ENCODE measurements at places on chromosomes 1 and 21.

- H3K4me1 ChIP-seq, result peaks cover 7% of the 10 kb centered on the region
- no peak overlapping the region for H3K27ac ChIP-seq
- H3K4me3 ChIP-seq, result no peak overlapping the region
- H3K36me3 ChIP-seq, result no peaks in the 10 kb centered on the region
- DNase-seq, result no peak
These were observed 163.2 kb upstream of the CACYBP start for GRCh38 chr1:174836543-174836942.

GRCh38 chr1:180343921-180344769 is 114.1 kb downstream of the LHX4 start:
- no peaks in the 10 kb centered on the region for H3K27me3 ChIP-seq
- H3K36me3 ChIP-seq, result peaks cover 32% of the 10 kb centered on the region
- H3K27ac ChIP-seq, result no peak overlapping the region

DNA sequence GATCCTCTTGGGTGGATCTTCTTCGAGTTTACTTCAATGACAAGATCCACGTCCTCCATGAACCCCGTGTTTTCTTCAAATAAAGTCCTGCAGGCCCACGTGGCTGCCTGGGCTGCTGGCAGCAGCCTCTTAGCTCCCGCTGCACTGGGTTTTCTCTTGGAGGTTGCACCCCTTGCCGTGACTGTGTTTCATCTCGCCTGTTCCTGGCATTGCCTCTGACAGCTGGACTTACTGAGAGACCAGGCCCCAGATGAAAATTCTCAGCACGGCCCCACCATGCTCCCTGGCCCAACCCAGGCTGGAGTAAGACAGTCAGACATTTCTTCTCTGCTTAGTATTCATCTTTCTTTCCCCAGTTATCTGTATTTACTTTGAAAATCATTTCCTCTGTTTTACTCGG is 274.8 kb upstream of the RUNX1 start:
- DNase-seq, result no peak
- peaks cover 2% of the 10 kb centered on the region for H3K27me3 ChIP-seq
- no peak overlapping the region for H3K27ac ChIP-seq
- no peaks in the 10 kb centered on the region for H3K36me3 ChIP-seq

DNA sequence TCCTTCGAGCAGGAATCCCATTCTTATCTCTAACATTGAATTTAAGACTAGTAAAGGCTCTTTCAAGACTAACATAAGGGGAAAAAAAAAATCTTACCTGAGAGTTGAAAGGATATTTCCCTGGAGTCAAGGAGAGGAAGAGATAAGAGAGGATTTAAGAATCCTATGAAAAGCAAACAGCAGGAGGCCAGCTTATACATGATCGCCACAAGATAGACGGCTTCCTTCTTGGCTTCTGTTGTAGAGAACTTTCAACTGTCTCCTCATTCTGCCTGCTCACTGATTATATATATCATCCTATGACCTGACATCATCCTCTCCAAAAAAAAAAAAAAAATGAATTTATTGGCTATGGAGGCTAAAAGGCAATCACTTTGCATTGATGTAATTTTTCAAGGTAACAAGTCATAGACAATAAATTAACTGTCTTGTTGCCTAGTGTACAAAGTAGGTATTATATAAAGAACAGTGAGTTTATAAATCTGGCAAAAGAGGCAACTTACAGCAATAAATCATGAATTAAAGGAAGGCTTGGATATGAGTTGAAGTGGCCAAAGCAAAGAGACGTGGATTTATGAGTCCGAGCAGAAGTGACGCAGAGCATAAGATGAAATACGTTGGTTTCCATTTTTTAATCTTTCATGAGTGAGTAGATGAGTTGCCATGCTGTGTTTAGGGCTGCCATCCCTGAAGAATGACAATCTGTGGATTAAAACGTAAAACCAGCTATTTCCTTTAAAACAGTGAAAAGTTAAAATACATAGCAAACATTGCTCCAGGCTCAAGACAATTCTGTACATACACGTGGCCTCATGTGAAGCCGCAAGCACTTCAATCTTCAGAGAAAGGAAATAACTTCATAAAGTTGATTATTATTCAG is at the start of gene UTS2:
Gene UTS2 (minus strand): TSS at position 262 of the 880 bp plus-strand sequence. CDS start 62 bp downstream, at position 200.
- DNase-seq, result no peak
- no peak within 1 kb of the TSS for H3K27ac ChIP-seq
- H3K27me3 ChIP-seq, result peaks cover 5% of the 10 kb centered on the region
- H3K4me3 ChIP-seq, result no peak within 1 kb of the TSS

- no peak overlapping the region for H3K27ac ChIP-seq
- no peaks in the 10 kb centered on the region for H3K36me3 ChIP-seq
- H3K27me3 ChIP-seq, result no peaks in the 10 kb centered on the region
- no peak for DNase-seq
- H3K4me3 ChIP-seq, result peak overlapping the region; percentile 7
- peaks cover 32% of the 10 kb centered on the region for H3K4me1 ChIP-seq
These were observed 3.9 kb upstream of the CLSTN1 start for GRCh38 chr1:9827558-9828185.

DNA sequence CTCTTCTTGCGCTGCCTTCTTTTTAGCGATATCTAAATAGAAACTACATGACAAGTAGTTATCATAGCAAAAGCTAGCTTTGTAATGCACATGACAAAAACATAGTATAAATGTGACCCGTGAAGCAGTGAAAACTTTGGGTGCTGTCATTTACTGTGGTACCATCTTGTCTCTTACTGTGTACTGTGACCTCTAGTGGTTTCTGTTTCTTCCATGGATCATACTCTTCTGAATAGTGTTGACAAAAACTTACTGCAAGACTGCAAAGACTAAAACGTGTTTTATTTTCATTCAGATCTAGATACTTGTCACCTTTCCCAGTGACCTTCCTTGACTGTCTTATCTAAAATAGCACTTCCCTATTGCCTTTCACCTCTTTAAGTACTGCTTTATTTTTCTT is 6.1 kb downstream of the RLF start:
- peaks cover 5% of the 10 kb centered on the region for H3K36me3 ChIP-seq
- no peaks in the 10 kb centered on the region for H3K27me3 ChIP-seq
- H3K4me1 ChIP-seq, result peaks cover 49% of the 10 kb centered on the region

GRCh38 chr1:65483993-65484754 is 63.7 kb downstream of the LEPR start:
- H3K4me3 ChIP-seq, result no peak overlapping the region
- no peaks in the 10 kb centered on the region for H3K27me3 ChIP-seq
- DNase-seq, result no peak
- no peak overlapping the region for H3K27ac ChIP-seq
- no peaks in the 10 kb centered on the region for H3K36me3 ChIP-seq

- no peak overlapping the region for H3K27ac ChIP-seq
- no peaks in the 10 kb centered on the region for H3K27me3 ChIP-seq
- H3K36me3 ChIP-seq, result no peaks in the 10 kb centered on the region
- no peaks in the 10 kb centered on the region for H3K4me1 ChIP-seq
- no peak overlapping the region for H3K4me3 ChIP-seq
- no peak for DNase-seq
These were observed 645.0 kb upstream of the PTBP2 start for GRCh38 chr1:96076589-96076988.

- peak overlapping the region; percentile 85 for H3K4me3 ChIP-seq
- no peak for DNase-seq
- no peaks in the 10 kb centered on the region for H3K36me3 ChIP-seq
- H3K27me3 ChIP-seq, result no peaks in the 10 kb centered on the region
- peaks cover 27% of the 10 kb centered on the region for H3K4me1 ChIP-seq
- H3K27ac ChIP-seq, result peak overlapping the region; percentile 82
These were observed 2.1 kb upstream of the PDIK1L start for GRCh38 chr1:26109229-26110164.
